ENCODE measurements at places on chromosomes 1 and 21.

DNA sequence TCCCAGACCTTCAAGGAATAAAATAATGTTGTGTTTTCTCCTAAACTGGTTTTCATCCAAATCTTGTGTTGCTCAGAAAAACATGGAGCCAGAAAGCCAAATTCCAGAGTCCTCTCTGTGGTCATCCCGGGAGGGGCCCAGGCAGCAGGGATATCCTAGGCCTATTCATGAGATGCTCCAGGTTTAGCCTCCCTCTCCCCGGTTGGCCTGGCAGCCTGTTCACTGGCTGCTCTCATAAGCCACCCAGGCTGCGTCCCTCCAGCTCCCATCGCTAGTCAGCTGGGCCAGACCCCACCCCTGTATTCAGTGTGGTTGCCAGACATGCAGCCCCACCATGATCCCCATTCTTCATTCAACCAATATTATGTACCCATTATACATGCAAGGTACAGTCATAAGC lies 113.4 kb upstream of the F3 start:
- DNase-seq: no peak

GRCh38 chr1:248886237-248886895 lies 19.7 kb upstream of the PGBD2 start:
- no peak for DNase-seq

DNA sequence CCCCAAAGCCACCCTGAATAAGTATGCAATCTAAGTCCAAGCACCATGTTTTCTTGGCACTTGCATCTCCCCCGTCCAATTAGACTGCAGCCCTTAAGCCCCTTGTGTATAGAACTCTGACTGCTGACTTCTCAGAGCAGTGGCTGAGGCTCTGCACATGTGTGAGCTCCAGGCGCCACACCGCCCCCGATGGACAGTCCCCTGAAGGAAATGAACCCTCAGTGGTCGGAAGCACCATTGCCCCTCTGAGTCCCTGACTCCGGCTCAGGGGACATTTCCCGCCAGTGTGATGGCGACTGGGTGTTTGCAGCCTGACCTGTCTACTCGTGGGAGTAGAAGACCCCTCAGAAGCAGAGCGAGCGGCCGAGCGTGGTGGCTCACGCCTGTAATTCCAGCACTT lies 37.2 kb upstream of the SCCPDH start:
- DNase-seq: no peak

- no peak for DNase-seq
Measured at GRCh38 chr1:240539769-240540414, 72.1 kb downstream of the GREM2 start.

DNA sequence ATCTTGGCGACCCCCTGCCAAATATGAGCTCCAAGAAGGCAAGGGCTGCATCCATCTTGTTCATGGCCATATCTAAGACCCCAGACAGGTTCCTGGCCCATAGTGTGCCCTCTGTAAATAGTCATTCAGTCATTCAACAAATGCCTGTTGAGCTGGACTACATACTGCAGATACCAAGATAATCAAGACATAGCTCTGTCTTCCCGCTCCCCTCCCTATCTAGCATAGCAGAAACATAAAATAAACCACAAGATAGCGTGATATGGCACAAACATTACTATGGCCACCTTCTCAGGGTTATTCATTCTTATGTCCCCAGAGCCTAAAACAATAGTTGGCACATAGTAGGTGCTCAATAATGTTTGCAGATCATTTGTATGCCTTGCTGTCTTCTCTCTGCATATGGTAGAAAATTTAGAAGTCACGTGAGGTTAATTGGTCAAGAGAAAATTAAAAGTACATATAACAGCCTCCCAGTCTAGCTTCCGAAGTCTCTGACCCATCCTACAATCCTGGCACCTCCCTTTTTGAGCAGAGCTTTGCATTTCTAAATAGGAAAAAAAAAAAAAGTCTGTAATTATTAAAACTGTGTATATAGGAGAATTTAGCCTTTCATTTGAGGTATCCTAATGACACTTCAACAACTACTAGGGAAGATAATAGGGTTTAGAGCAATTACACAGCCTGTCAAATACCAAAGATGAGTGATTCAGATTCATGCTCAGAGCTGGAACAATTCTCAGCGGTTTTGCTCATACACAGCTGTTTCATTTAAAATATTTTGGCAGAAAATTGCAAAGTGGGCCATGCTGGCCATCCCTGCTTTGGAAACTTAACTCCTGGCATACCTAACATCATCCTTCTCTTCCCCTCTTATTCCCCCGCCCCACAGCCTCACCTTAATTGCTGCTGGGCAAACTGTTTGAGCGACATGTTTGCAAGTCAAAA lies 219.0 kb downstream of the KAZN start:
- DNase-seq: no peak

DNA sequence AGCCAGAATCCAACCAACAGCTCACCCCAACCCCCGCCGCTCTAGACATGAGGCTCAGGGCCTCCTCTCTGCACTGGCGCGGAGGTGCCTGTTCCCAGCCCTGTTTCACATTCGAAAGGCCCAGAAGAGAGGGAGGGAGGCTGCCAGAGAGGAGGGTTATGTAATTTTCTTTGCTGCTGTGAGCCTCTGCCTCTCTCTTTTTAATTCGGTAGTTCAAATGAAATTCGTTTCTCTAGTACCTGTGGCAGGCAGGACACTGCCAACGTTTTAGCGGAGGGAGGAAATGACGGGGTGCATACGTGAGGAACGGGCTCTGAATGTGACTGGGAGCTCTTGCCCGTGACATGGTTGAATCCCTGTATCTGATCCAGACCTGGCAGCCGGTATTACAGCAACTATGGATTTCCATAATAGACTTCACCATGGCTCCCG lies 9.4 kb downstream of the PRDM16 start:
- no peak for DNase-seq

DNA sequence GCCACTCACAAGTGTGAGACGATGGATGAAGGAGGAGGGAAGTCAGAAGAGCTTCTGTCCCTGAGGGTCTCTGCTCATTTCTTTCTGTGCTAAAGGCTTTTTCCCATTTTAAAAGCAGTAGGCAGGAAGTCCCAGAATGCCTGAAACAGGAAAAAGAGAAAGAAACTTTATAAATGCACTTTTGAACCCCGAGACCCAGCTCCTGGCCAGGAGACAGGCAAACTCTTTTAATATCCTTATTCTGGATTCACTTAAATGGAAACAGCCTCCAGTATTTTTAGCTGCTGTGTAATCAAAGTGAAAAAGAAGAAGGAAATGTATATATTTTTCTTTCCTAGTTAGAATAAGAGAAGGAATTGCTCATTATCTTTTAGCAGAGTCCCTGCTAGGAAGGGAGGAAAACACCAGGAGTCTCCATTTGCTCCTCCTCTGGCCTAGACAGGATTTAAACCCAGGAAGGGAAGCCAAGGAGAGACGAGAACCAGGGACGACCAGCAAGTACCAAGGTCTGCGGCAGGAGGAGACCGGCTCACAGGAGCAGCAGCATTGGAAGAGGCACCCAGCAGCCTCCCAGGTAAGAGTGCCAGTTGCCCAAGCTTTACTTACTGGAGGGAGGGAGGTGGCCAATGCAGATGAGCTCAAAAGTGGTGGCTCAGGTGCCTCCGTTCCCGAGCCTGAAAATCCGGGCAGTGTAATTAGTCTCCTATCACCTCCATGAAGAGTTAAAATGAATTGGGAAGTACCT lies at the start of gene TNN:
Gene TNN (plus strand): TSS at position 472 of the 745 bp plus-strand sequence. CDS start 9,586 bp downstream, outside the sequence.
- DNase-seq: no peak

DNA sequence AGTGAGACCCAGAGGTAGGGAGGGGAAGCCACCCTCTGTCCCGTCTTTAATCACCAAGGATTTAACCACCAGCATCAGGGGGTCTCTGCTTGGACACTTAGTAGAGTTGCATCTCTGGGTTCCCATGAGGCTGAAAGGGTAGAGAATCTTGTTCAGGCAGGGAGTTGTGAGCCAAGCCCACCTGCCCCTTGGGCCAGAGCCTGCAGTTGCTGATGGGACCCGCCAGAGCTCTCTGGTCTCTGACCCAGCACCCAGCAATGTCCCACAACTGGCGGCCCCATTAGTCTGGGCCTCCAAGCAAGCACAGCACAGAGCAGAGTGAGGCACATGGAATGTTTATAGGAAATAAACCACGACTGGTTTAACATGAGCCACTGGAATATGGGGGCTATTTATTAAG lies 166.3 kb downstream of the TRIM33 start:
- no peak for DNase-seq

- no peak for DNase-seq
Measured at GRCh38 chr1:41393716-41394368, 32.6 kb downstream of the FOXO6 start.

DNA sequence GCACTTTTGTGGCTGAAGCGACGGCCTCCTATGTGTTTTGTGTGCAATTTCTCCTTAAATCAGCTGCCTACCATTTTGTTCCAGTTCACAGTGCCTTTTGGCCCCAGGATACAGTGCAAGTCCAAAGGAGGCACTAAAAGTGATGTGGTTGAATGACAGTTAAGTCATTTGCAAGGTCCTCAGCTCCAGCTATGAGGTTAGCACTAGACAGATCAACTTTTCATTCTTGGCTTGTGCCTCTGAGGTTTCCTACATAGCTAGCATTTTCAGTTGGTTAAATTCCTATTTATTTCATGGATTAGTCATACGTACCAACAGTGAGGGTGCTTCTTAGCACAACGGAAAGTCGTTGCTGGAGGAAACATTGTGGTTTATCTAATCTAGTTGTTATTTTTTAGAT lies 59.3 kb upstream of the NTPCR start:
- no peak for DNase-seq

- no peak for DNase-seq
Measured at GRCh38 chr1:92478393-92478792, 8.3 kb downstream of the GFI1 start.

- DNase-seq: no peak
Measured at GRCh38 chr1:193284219-193284618, 97.8 kb upstream of the B3GALT2 start.

- no peak for DNase-seq
Measured at GRCh38 chr1:162463021-162463420, 34.6 kb upstream of the UHMK1 start.

DNA sequence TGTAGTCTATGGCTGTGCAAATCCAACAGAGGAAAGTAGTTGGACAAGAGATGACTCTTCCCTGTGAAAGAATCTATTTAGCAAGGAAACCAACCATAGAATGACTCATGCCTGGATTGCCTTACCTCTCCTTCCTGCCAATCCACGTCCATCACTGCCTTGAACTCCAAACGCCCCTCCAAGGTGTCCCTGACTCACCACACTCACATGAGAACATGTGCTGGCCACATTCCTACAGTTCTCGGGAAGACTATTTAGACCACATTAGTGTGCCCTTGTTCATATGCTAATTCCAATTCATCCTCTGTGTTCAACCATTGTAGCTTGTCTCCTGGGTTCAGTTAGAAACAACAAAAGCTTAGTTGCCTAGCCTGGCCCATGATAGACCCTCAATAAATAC lies 157.3 kb downstream of the SLC30A10 start:
- DNase-seq: no peak

DNA sequence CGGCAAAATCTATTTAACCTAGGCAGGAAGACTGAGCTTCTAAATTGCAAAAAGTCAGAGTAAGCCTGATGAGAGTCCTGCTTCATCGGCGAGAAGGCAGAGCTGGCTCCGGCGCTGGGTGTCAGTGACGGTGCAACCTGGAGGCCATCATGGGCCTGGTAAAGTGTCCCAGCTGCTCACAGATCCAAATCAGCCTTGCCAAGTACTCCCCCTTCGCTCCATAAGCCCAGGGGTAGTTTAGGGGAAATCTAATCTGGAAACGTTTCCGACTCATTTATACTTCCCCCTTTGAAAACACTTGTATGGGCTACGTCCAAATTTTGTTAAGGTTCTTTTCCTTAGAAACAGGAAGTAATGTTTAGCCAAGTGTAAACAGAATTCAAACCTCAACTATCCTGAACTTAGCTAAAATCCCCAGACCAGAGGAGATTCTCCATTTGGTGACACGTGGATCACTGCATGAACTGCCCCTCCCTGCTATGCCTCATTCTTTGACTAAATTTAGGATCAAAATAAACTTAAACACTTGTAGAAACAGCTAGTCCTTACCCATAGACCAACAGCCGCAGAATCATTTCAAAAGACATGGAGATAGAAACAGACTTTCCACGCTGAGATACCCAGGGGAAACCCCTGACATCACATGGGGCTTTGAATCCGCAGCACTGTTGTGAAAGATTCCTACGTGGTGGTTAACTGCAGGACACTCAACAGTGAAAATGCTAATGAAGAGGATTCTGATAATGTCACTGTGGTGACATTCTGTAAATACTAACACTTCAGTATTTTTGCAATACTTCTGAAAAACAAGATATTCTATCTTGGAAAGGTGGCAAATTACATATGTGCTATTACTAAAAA lies 172.7 kb downstream of the TGFBR3 start:
- DNase-seq: peak; percentile 49
